Hippocampal formation (tissue), 2 donors: ENCODE measurements at places on chromosomes 12 and 14.

DNA sequence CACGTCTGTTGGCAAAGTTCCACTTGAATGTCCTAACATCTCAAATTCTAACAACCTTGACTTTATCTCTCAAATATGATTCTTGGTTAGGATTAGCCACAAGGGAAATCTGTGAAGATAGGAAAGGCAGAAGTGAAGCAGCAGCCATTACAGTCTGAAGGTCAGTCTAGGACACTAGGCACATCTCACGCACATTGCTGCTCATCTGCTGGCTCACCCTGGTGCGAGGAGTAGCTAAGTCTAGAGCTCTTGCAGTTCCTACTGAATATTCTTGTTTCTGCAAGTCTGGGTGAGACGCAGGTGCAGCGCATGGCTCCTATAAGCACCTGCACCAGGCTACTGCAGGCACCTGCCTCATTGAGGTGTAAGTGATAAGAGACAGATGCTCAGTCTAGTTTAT lies 6.4 kb upstream of the SLC25A3 start:
- DNase-seq = no peak

- DNase-seq = no peak
Measured at GRCh38 chr12:79020106-79020505, 155.5 kb downstream of the SYT1 start.

GRCh38 chr14:21525571-21525961 lies 580 bp downstream of the SALL2 start:
- no peak for DNase-seq

DNA sequence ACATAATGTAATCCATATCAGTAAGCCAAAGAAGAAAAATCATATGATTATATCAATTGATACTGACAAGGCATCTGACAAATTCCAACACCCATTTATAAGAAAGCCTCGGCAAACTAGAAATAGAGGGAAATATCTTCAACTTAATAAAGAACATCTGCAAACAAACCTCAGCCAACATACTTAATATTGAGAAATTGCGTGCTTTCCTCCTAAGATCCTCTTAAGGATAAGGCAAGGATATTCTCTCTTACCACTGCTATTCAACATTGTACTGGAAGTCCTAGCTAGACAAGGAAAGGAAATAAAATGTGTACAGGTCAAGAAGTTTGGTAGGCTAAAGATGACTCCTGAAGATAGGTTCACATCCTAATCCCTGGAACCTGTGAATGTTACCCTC lies 115.9 kb downstream of the DERA start:
- DNase-seq = no peak

DNA sequence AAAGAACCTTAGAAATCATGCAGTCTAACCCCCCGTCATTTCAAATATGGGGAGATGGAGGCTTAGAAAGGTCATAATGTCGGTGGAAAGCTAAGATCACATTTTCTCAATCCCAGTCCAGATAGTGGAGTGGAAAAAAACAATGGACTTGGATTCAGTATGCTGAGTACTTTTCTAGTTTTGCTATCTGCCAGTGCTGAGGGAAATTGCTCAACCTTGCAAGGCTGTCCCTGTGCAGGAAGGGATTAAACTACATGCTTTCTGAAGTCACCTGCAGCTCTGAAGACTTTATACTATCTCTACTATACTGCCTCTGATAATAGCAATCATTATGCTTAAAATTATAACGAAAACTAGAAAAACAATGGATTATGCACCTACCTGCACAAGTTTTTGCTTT lies 272.8 kb downstream of the LRIG3 start:
- no peak for DNase-seq
